Activated naive CD8-positive, alpha-beta T cell treated with anti-CD3 and anti-CD28 coated beads for 36 hours (primary cell): ENCODE measurements at places on chromosomes 3 and 15.

DNA sequence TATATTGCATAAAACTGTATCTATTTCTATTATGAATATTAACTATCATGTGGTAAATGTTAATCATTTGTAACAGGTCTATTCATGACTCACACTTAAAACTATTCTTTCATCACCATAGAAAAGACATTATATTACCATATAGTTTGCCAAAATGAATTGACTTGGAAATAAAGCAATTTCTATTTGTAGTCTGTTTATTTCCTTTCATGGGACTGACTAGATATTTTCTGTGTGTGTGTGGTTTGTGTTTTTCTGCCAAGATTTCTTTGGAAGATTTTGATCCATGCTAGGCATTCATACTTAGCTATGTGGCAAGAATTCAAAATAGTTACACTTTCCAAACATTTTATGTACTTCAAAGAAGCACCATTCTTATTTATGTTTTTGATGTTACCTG lies 522.5 kb upstream of the AGTR1 start:
- no peak for DNase-seq

- DNase-seq: no peak
Observed at GRCh38 chr15:33113666-33114373, 80.7 kb downstream of the FMN1 start.

GRCh38 chr3:25064681-25065080 lies 363.4 kb upstream of the RARB start:
- no peak for DNase-seq

DNA sequence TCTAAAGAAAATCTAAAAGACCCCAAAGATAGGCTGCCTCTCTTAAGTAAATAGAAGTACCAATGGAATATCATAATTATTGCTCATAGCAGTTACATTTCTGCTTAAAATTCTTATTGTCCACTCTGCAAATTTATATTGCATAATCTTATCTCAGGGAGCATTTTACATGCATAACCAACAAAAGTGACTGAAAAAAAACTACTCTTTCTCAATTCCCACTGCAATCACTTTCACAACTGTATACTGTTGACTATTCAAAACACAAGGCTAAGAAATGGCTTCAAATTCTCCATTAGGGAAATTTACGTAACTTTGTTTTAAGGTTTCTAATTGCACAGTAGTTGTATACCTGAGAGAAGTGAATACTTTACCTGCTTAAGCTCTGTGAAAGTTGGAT lies 56.3 kb downstream of the HMG20A start:
- no peak for DNase-seq

GRCh38 chr3:127004641-127005397 lies 21.9 kb downstream of the PLXNA1 start:
- DNase-seq: no peak

GRCh38 chr3:120498556-120499346 lies 48.0 kb upstream of the FSTL1 start:
- no peak for DNase-seq

DNA sequence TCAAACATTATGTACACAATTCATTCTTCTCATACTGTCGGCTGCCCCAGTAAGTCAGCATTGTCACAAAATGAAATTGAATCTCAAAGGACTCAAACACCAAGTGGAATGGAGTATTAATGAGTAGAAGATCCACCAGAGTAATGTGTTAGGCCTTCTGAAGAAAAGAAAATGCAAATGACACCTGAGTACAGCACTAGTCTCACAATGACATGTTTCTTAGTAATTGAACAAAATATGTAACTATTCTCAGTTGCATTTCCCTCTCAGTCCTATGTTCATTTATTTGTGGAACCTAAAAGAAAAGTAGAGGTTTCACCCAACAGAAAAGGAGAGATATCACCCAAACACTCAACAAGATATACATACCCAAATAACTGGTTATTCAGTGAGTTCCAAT lies 283.9 kb upstream of the THBS1 start:
- no peak for DNase-seq

DNA sequence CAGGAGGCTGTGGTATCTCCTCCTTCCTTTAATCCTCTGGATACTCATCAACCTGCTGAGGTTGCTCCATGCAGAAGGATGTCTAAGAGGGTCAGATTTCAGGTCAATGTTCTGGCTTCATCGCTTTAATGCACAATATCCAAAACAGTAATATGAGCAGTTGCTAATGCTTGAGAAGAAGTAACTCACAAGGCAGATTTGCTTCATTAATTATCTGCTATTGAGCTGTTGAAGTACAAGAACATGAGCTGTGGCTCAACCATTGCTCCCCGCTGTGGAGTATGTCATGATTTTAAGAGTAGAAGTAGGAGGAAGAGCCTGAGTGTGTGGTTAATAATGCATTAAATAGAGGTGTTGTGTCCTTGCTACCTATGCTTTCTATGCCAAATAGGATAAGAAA lies 1412.9 kb upstream of the ALCAM start:
- DNase-seq: no peak

- DNase-seq: no peak
Observed at GRCh38 chr3:59856934-59857460, 807.2 kb upstream of the CFAP20DC start.

DNA sequence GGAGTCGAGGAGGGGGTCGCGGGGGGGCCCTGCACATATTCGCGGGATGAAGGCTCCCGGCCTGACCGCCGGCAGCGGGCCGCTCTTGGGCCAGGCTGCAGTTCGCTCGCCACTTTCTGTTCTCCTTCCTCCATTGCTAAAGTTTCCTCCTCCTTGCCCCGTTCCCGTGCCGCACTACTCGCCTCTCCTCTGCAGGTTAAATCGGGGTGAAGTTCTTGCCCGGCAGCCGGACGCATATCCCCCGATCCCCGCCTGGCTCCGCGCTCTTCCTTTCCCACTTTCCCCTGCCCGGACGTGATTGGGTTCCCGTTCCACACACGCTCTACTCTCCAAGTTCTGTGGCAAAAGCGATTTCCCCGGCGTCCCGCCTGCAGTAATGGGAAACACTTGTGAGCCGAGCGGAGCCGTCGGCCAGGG lies 556 bp downstream of the CRYBG3 start:
- peak; percentile 9 for DNase-seq

DNA sequence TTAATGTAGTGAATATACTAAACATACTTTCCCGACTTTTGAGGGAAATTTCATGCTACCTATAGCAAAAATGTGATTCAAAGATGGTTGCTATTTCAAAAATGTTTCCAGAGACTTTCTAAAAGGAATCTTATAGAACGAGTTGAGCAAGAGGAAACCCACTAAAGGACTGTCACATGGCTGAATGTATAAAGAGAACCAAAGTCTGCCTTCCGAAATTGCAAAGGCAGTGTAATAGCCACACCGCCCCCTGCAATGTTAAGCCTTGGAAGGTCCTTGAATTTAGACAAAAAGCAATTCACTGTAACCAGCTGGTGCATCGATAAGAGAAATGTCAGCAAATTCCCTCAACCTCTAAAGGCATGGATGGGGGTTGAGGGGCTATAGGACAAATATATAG lies 142.8 kb downstream of the CHL1 start:
- DNase-seq: no peak

GRCh38 chr3:9870978-9871377 lies 9.1 kb downstream of the CIDEC start:
- no peak for DNase-seq

GRCh38 chr3:181533811-181534210 lies 177.9 kb upstream of the SOX2 start:
- DNase-seq: no peak

DNA sequence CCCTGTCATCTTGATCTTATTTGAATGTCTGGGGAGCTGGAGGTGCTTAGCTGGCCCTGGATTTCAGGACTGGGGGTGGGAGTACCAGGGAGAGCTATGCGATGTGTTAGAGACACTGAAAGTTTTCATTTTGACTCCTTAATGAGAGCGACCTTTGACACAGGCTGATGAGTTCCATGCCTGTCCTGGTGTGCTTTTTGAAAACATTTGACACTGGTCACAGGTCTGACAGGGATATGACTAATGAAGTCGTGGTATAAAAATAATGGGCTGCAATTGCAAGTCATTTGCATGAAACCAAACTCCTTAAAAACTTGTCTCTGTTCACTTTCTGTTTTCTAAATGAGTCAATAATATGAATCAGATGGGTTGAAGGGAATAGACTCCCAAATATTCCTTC lies 81.9 kb downstream of the MECOM start:
- no peak for DNase-seq
